Kidney tubule cell (primary cell): ENCODE measurements at places on chromosomes 13 and 19.

GRCh38 chr19:50556282-50557008, 11.8 kb downstream of the LRRC4B start:
- DNase-seq, result peak; percentile 61

DNA sequence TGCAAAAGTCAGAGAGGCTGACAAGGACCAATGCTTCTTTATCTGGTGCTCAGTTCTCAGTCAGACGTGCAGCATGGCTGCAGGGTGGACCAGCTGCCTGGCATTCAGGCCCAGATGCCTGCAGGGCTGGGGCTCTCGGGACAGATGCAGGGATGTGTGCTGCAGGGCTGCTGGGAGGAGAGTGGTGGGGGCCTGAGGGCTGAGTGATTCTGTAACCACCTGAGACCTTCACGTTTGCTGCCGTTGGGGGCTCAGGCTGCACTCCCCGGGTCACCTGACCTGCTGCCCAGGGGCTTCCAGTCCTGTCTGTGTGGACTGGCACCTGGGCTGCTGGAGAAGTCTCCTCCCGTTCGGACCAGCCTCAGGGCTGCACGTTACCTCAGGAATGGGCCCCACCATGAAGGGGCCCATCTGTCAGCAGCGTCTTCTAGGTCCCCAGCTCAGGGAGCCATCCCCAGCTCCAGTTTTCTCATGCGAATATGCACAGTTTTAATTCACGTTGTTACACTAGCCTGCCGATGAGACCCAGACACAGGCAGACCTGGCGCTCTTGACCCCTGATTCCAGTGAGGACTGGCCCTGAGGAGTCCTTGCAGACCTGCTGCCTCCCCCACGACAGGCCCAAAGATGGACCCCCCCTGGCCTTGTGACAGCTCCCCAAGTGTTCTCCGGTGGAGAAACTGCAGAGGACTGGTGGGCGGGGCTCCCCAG, 16.9 kb downstream of the KCTD15 start:
- DNase-seq, result no peak

GRCh38 chr13:27298849-27299248, 28.2 kb downstream of the RASL11A start:
- no peak for DNase-seq

GRCh38 chr19:3441986-3442329, 38.4 kb downstream of the SMIM24 start:
- DNase-seq, result no peak

DNA sequence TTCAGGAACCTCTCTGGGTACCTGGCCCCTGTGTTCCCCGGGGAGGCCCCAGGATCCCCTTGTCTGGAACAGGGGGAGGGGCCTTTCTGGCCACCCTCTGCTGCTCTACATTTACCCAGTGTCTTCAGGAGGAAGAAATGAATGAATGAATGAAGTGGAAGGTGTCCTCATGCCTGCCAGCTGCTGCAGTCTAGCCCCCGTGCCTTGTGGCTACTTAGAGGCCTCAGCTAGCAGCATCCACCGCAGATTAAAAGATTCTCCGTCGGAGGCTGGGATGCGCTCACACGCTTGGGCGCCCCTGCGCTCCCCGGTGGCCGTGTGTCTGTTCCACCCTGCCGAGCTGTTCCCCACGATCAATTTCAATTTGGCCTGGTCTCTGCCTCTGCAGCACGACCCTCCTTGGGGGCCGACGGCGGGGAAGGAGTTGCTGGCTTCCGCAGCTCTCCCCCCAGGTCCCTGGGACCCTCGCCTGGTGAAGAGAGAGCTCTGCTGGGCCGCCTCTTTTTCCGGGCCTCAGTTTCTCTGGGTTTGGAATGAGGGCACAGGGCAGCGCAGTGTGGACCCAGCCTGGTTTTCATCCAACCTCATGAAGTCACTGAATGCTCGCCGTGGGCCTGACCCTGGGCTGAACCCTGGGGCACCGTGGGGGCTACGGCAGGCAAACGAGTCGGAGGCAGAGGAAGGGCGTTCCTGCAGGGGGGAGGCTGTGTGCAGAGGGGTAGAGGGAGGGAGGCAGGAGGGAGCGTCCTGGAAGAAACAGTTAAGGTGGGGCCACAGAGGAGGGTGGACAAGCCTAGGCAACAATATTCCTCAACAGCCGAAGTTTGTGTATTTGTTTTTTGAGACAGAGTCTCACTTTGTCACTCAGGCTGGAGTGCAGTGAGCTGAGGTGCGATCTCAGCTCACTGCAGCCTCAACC, 28.3 kb downstream of the EFNA2 start:
- DNase-seq, result no peak

- DNase-seq, result no peak
Measured at GRCh38 chr13:35765366-35765765, 288.9 kb upstream of the MAB21L1 start.

DNA sequence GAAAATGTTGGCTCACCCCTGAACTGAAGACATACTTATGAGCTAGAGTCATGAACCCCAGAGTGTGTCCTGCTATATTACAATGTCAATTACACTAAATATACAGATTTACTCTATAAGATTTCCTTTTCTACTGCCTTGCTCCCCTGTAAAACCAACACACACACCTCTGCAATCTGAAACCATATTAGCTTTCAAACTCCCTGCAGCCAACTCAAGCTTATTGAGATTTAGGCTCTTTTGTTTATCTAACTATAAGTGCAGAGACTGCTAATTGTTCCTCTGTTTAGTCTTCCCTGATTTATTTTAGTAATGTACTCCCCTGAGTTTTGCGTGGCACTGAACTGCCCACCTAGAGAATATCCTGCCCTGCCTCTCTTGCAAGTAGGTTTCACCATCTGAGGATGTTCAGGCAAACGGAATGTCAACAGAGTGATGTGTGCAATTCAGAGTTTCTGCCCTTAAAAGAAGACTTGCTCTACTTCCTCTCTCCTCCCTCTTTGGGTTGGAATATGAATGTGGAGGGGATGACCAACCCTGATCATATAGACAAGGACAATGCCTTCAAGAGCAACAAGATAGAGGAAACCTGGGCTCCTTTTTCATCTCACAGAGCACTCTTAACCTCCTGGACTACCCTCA, 22.3 kb downstream of the FAM216B start:
- DNase-seq, result no peak

DNA sequence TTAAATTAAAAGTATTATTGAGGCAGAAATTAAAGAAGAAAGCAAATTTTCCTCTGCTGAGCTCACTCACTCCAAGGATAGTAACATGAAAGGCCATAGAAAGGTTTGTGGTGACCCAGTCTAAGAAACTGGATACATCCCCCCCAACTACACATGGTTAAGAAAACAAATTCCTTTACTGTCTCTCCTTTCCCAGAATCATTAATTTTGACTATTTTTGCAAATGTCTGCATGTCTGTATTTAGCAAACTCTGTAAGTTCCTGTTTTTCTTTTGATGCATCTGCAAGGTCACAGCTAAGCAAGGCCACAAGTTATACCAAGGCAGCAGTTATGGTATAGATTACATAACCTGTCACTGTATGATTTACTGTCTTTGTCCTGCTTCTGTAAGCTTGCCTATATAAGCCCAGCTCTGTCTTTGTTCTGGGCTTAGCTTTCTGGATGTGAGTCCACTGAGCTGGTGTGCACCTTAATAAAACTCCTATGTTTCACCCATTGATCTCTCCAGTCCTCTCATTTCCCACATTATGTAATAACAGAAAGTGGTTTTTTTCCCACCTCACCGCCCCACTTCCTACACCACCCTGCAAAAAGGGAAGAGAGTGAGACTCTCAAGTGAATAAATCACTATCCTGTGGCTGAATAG, 8.5 kb upstream of the ZNF83 start:
- DNase-seq, result no peak
